Brain microvascular endothelial cell (primary cell): ENCODE measurements at places on chromosomes 5 and 9.

GRCh38 chr5:74430631-74431289 is 209.8 kb downstream of the ENC1 start:
- no peak for DNase-seq

DNA sequence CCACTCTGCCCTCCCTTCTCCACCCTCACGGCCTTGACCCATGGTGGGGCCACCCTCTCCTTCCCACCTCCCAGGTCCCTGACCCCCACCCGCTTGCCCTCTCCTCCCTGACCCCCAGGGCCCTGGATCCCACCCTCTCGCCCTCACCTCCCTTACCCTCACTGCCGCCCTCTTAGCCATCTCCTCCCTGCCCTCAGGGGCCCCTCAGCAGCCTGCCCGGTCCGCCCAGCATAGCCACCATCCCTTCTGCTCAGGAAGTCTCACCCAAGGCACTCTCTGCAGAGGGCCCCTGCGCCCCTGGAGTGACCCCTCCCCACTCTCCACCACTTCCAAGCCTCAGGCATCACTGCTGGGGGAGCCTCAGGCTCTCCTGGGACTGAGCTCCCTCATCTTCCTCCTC is 66.3 kb downstream of the MRPL36 start:
- no peak for DNase-seq

- peak; percentile 22 for DNase-seq
These were observed 168.2 kb downstream of the DAB2IP start for GRCh38 chr9:121819428-121820231.

- DNase-seq: peak; percentile 88
These were observed 36.2 kb upstream of the ZNF366 start for GRCh38 chr5:72543365-72543764.

DNA sequence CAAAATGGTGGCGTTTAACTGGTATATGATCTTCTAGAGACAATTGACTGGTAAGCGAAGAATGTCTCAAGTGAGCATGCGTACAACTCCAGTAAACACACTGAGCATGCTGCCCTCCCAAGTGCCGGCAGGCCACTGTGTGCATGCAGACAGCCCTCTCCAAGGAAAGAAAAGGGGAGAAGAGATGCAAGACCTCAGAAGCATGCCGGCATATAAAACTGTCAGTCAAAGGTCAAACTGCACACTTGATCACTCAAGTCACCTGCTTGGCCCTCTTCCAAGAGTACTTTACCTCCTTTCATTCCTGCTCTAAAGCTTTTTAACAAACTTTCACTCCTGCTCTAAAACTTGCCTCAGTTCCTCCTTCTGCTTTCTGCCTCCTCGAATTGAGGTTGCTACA is 910.2 kb downstream of the TAF11L14 start:
- DNase-seq: no peak

GRCh38 chr5:55415071-55415470 is 107.3 kb downstream of the MTREX start:
- DNase-seq: no peak

DNA sequence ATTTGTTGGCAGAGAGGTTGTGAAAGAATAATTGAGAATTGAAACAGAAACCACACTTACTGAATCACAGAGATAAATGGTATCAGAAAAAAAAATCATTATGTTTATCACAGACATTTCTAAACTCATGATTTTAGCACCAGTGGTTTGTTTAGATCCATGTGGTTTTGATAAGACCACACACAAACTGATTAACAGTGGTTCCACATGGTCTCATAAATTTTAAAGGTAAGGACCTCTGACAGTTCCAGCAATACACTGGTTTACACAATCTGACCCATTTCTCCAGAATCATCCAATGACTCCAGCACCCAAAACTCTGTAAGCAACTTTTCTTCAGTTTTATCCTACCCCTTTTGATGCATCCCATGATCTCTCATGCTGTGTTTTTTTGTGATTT is 261.2 kb downstream of the ANXA1 start:
- DNase-seq: no peak

GRCh38 chr9:15240927-15241326 is 66.1 kb downstream of the TTC39B start:
- DNase-seq: no peak

- DNase-seq: no peak
These were observed 4.1 kb upstream of the CARD9 start for GRCh38 chr9:136377341-136378169.
